Right atrium auricular region (tissue), 2 donors: ENCODE measurements at places on chromosomes 11 and 22. TPM values are rescaled to one million over a fixed set of nuclear protein-coding genes. Genes with fewer than 3 reads are reported as not detected.

DNA sequence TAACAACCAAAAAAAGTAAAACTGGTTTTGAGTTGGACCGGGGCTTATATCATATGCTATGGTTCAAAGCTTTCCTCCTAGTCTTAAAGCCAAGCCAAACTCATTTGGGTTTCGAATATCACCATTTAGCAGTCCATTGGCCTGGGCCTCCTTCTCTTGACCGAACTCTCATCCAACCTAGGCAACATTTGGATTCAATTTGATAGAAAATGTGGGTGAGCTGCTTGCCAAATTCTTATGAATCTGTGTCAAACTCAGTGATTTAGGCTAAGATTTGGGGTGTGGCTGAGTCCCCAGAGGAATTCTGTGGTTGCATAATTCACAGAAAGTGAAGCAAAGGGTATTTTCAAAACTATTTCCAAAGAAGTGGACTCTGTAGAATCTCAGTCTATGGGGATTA is 83.7 kb downstream of the BLID start:
- DNase-seq = no peak

DNA sequence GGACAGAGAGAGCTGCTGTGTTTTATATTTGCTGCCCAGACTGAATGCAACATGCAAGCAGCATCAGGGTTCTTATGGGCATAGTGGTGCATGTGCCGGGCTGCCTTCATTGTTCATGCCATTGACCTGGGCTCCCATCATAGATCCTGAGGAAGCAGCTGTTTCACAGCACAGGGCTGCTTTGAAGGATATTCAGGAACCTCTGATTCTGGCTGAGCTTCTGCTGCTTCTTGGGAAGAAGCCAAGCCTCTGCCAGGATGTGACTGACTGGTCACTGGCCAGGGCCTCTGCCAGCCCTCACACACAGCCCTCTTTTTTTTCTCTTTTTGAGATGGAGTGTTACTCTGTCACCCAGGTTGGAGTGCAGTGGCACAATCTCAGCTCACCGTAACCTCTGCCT is 43.3 kb downstream of the CYB5R2 start:
- no peak for DNase-seq

GRCh38 chr11:129267716-129268115 is 75.6 kb upstream of the ARHGAP32 start:
- DNase-seq = no peak

DNA sequence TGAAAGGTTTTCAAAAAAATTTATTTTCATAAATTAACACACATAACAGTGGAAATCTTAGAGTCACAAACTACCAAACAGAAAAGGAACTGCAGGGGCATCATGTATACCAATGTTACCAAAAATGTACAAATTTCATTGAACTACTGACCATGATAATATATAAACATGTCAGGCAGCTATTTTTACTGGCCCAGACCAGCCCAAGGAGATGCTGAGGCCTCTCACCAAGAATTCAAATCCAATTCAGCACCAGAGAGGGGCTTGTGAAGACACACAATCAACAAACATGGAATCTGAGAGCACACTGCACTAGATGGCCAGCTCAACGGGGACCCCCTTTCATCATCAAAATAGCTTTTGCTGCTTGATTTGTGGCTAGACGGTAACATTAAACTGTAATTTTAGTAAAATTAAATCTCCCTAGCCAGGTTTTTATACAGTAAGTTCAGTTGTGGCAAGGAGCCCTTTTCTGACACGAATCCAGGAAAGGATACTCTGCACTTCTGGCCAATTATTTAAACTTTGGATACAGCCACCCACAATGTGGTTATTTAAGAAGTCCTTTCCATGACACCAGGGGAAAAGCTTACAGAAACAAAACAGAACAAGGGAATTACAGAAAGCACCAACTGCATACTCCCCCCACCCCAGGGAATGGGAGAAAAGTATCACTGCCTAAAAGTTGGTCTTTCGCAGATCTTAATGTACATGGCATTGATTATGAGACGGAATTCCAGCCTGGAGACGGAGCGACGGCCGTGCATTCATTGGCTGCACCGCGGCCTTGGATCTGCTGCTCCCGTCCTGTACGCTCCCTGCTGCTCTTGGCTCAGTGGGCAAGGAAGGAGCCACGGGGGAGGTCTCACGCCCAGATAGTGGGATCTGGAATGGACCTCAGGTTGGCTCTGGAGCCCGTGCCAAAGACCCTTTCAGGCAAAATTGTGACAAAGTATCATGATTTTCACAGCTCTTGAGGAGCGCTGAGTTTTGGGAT is 19.6 kb upstream of the PISD start:
- DNase-seq = no peak

- DNase-seq = no peak
Observed at GRCh38 chr11:77155082-77155475, 27.0 kb downstream of the MYO7A start.

DNA sequence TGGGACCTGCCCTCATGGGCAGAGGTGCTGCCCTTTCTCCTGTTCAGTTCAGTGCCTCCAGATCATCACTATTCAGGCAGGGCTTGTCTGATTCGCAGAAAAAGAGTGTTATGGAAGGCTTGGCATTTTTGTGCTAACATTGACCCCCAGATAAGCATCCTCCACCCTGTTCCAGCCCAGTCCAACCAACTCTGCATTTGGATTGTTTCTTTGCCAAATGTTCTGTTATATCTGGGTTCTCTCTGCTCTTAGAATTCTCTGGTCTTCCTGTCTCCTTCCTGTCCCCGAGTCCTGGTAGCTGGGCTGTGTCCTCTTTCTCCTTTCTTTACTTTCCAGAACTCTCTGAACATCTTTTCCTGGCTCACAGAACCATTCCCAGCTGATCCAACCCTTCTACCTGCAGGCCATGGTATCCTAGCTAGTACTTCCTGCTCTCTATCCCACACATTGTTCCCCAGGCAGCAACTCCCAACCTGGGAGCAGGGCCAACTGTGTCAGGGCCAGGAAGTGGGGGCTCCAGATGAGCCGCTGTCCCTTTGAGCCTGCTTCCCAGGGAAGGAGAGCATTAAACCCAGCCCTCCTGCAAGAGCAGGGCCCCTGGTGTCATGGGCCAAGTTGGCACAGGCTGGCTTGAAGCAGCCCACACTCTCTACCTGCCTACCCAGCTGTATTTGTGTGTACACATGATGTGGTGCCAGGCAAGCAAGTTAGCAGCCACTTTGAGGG is 280.7 kb upstream of the CADM1 start:
- no peak for DNase-seq

DNA sequence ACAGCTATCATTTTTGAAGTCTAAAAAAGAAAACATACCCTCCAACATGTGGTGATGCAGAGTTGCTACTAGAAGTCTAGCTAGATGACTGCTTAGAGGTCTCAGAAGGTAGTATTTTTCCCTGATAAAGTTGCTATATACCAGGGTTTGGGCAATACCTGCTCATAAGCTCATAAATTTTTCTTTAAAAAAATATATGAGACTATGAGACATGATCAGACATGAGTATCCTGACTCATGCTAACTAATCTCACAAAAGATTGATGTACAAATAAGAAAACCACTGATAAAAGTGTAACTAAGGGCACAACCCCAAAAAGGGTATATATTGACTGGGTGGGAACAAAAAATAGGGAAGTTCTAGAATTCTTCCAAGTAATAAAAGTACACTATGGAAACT is 740.9 kb downstream of the METTL15 start:
- no peak for DNase-seq

- peak; percentile 44 for DNase-seq
Observed at GRCh38 chr11:134655189-134655989, 243.3 kb upstream of the B3GAT1 start.

- no peak for DNase-seq
Observed at GRCh38 chr11:21401496-21401895, 732.1 kb downstream of the NELL1 start.

DNA sequence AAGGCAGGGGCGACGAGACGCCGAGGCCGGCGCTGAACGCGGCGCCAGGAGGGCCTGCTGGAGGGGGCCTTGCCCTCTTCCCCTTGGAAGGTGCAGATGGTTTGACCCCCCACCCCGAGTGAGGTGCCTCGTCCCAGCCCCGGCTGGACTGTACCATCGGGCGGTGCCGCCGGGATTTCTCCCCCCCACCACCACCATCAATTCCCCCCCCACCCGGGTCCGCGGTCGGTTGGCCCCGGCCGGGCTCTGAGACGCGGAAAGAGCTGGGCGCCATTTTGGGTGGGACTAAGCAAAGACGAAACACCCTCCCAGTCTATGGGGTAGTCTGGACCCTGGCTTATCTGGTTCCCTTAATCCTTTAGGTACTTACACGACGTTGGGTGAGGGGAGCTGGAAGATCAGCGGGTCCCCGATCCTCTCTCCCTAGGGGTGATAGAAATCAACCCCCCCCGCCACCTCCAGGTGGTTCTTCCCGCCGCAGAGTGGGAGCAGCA is at the start of gene PRDM10:
PRDM10 (minus strand) TSS at position 484 of the 494 bp plus-strand sequence. CDS start 41,871 bp downstream, outside the sequence.
- DNase-seq = peak; percentile 91

- DNase-seq = no peak
Observed at GRCh38 chr11:95917193-95918036, 6.5 kb downstream of the MTMR2 start.

DNA sequence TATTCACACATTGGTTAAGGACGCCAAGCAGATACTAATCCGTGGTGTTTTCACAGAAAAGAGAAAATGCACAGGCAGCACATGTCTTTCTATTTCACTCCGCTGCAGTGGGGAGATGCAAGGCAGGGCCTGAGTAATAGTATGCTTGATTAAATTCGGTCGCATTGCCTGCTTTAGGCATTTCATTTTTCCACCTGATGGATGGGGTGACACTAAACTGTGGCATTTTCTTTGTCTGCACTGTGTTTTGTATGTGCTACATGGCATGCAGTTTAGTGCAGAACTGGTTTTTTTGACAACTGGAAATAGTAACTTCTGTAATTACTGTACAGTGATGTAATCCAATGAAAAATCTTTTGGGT is 94.9 kb downstream of the SLC17A6 start:
- no peak for DNase-seq

GRCh38 chr11:93583490-93583889 is 40.3 kb upstream of the SMCO4 start:
- no peak for DNase-seq

DNA sequence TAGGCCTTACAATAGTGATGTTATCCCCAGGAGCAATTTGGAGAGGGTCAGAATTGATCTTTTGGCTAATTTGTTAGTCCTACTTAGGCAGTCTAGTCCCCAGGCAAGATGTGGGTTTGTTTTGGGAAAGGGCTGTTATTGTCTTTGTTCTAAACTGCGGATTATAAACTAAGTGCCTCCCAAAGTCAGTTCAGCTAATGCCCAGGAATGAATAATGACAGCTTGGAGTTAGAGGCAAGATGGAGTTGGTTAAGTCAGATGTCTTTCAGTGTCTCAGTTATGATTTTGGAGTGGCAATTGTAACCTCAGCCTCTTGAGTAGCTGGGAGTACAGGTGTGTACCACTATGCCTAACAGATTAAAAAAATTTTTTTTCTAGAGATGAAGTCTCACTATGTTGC is 7.3 kb upstream of the CLNS1A start:
- no peak for DNase-seq

DNA sequence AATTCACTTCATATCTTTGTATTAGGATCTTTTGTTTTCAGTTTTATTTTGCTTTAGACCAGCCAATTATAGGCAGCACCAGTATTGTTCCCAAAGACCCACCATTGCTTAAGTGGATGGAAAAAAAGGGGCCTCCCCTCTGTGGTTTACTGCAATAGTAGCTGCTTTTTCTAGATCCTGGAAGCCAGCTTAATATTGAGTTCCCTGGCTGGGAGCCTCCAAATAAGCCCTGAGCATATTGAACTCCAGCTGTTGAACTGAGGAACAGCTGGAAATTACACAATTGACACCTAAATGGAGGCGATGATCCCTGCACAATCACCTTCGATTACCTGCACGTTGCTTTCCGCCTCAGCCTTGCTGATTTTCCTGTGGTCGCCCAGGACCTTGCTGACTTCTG is 576.0 kb downstream of the SOX6 start:
- no peak for DNase-seq

DNA sequence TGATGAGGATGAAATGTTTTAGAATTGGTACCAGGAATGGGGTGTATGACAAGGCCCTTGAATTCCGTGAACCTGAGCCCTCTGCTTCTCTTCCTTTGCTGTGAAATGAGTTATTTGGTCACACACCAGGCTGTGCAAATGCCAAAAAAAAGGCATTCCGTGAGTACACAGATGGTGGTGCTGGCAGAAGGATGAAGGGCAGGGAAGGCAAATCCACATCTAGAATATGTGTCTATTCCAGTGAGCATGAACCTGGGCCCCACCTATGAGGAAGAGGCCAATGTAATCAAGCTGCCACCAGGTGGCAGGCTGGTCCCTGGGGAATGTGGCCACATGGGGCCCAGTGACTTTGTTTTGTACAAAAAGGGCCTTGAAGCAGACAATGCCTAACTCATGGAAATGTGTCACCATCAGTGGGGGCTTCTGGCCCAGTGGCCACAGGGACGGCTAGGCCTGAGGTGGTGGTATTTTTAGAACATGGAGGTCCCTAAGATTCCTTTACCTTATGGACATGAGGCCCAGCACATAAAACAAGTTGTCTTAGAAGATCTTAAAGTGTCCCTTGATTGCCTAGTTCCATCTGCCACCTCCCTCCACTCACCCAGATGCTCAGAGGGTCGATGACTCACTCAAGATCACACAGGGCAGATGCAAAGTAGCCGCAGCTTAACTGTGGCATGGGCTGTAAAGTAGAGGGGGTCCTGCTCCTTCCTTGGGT is 3.9 kb upstream of the RNF215 start:
- DNase-seq = no peak

DNA sequence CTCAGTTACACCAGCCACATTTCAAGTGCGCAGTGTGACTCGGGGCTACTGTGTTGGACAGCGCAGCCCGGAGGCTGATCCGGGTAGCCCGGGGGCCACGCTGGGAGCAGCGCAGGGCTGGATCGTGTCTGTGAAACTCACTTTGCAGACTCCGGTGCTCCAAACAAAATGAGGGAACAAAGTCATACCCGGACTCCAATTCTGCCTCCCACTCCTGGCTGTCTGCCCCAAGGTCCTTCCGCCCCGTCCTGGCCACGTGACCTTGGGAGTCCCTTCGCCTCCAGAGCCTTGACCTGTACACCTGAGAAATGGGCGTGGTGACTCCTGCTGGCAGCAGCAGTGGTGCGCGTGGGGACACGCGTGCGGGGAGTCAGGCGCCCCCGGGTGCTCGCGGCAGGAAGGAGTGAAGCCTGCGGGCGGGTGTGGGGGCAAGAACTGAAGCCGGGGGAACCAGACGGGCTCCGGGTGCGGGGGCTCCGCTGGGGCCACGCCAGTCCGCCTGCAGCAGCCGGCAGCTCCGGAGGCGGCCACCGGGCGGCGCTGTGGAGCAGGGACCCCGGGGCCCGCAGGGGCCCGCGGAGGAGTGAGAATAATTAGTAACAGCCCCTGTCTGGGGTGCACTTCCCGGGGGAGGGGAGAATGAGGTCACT is 42.4 kb downstream of the KCNJ4 start:
- DNase-seq = peak; percentile 57

Gene OR52E8
- not detected for total RNA-seq

Gene SPTBN2
- total RNA-seq = 3.3 TPM

Gene OR8D4
- total RNA-seq = not detected

Gene PIH1D2
- 1.7 TPM for total RNA-seq

Gene PANX3
- not detected for total RNA-seq

Gene SF1
- total RNA-seq = 196 TPM

Gene TRIM49
- not detected for total RNA-seq

Gene ADAMTS8
- 2.5 TPM for total RNA-seq
